ENCODE measurements at places on chromosomes 12 and 14.

- DNase-seq: no peak
These were observed 148.3 kb downstream of the PTCSC3 start for GRCh38 chr14:36028218-36028617.

GRCh38 chr14:53336729-53337128 lies 183.6 kb upstream of the DDHD1 start:
- no peak for DNase-seq

DNA sequence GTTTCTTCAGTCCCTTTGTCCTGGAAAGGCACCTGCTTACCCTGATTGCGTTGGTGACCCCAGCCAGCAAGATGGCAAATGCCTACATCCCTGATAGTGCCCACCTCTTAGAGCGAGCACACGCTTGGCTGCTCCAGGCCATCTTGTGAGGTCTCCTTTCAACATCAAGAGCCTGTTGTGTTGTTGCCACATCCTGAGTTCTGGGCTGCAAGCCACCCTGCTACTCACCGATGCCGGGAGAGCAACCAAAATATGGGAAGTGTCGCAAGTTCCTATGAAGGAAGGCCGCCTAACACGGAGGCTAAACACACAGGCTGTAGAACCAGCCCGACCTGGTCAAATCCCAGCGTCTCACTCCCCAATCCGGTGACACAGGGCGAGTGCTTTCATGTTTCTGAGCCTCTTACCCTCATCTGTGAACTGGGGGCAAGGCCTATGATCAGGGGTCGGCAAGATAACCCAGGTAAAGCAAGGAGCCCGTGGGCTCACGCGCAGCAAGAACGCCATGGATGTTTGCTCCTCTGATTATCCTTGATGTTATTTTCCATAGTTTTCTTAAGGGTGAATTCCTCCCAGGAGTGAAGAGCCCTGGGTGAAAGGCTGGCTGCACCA lies 98.4 kb downstream of the LGMN start:
- DNase-seq: no peak

- no peak for DNase-seq
These were observed 2.4 kb downstream of the ATF7 start for GRCh38 chr12:53623548-53624385.

GRCh38 chr12:78177298-78177697 lies 346.6 kb downstream of the NAV3 start:
- DNase-seq: no peak

DNA sequence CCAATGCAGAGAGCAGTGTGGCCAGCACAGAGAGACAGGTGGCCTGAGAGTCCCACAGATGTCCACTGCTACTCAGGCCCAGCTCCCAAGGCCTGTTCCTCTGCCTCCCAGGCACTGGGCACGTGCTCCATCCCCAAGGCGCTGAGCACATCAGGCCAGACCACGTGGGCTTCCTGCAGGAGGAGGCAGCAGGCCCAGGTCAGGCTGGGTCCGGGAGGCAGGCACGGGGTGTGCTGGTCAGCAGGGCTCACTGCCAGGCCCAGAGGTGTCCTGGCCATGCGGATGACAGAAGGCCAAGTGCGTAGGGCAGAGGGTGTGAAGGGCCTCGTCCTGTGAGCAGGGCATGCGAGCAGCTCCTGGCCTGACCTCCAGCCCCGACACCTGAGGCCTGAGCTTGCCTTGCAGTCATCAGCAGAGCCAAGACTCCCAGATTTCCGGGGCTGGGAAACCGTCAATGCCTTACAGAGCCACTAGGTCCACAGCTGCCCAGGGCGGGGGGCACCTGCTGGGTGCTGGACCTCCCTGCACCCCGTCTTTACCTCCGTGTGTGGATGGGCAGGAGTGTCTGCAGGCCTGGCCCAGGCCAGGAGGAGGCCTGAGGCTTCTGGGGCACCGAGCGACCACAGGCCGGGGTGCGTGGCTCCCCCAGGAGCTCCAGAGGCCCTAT lies 14.9 kb downstream of the TRMT61A start:
- DNase-seq: no peak

DNA sequence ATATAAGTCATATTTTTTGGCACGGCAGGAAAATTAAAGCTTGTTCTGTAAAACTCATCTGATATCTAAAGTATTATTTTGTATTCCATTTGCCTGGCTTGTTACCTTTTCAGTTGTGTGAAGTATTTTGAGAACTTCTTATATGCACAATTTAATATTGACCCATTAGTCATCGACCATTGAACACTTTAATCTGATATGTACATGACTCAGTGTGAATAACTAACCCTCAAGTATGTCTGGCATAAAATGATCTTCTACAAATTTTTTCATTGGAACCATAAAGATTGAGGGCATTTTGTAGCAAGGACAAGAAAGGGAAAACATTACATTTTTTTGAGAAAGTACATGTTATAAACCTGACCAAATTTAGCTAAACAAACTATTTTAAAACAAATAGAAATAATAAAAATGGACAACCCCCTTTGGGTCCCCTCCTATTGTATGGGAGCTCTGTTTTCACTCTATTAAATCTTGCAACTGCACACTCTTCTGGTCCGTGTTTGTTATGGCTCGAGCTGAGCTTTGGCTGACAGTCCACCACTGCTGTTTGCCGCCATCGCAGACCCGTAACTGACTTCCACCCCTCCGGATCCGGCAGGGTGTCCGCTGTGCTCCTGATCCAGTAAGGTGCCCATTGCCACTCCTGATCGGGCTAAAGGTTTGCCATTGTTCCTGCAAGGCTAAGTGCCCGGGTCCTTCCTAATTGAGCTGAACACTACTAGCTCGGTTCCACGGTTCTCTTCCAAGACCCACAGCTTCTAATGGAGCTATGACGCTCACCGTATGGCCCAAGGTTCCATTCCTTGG lies 118.8 kb downstream of the SLC6A15 start:
- no peak for DNase-seq

GRCh38 chr12:53320352-53321195 lies 836 bp downstream of the AAAS start:
- DNase-seq: no peak

DNA sequence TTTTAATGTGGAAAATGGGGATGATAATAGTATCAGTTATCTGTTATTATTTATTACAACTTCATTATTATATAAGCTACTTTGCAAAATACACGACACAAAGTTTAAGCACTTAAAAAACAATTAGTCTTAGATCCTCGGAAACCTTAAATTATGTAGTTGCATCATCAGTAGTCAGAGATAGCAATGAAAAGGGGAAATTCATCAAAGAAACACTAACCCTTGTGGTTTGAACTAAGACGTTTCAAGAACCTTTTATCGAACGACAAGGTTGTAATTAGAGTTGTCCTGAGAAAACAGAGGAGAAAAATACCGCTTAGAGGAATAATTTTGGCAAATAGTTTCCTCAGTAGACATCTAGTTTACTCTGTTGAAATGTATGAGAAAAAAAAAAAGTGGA lies 198.5 kb downstream of the PTPRO start:
- no peak for DNase-seq

GRCh38 chr12:61308220-61308619 lies 952.0 kb upstream of the USP15 start:
- no peak for DNase-seq

- no peak for DNase-seq
These were observed 9.8 kb downstream of the DLK1 start for GRCh38 chr14:100736269-100737180.

- no peak for DNase-seq
These were observed 8.5 kb upstream of the PRKAB1 start for GRCh38 chr12:119659289-119659897.

DNA sequence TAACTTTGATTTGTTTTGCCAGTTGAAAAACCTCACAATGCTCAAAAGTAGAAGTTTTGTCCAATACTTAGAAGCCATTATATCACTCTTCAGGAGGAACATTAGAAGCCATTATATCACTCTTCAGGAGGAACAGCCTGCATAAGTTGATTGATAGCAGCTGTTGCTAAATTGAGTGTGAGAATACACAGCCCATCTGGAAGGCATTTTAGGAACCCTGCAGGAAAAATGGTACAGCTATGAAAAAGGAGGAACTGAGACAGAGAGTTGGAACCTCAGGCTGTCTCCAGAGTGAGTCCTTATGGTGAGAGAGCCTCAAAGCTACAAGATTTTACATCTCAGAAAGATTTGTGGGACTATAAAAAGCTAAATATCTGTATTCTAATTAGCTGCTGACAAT lies 207.0 kb downstream of the MYRFL start:
- DNase-seq: no peak

DNA sequence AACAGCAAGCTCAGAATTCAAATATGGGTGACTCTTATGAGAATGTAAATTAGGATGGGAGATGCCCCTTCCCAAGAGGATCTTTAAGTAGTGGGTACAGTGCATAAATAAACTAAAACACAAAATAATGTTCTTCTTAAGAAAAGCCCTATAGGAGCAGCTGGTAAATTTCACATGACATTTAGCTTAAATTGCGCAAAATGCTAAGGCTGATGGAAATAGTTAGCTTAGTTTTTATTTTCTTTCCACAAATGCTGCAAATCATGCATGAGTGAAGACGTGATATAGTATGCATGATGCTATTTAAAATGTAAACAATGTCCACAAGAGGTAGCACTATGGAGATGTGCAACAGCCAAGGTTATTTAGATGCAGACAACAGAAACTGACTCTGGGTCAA lies 328.1 kb downstream of the ATP23 start:
- no peak for DNase-seq

DNA sequence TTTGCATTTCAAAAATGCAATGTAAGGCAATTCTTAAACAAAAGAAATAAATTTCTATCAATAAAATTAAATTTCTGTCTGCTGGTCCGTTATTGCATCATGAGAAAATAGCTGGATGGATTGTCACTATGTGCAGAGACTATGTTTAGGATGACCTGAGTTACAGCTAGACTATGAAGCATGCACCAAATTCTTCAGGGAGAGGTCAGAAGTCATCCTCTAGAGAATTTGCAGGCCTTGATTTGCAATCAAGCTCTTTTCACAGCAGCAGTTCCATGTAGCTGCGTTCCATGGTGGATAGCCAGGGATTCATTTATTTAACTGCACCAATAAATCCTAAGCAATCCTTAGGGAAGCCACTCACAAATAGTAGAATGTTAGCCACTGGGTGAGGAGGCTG lies 253.7 kb downstream of the MSRB3 start:
- DNase-seq: no peak

- DNase-seq: no peak
These were observed 2.1 kb upstream of the EIF4B start for GRCh38 chr12:53004178-53004577.

- DNase-seq: no peak
These were observed 27.0 kb downstream of the MAP3K9 start for GRCh38 chr14:70782361-70782760.

- DNase-seq: no peak
These were observed 439.4 kb downstream of the PCNX1 start for GRCh38 chr14:71346685-71347084.

DNA sequence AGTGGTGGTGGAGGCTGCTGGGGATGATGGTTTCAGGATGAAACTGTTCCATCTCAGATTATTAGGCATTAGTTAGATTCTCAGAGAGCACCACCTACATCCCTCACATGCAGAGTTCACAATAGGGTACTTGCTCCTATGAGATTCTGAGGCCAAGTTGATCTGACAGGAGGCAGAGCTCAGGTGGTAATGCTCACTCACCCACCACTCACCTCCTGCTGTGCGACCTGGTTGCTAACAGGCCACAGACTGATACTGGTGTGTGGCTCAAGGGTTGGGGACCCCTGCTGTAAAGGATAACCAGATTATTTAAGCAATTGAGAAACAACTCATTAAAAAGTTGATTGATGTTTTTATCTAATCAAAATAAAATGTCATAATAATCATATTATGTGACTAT lies 248.5 kb downstream of the RERGL start:
- DNase-seq: no peak

GRCh38 chr12:124524231-124524925 lies 43.0 kb downstream of the NCOR2 start:
- DNase-seq: no peak

DNA sequence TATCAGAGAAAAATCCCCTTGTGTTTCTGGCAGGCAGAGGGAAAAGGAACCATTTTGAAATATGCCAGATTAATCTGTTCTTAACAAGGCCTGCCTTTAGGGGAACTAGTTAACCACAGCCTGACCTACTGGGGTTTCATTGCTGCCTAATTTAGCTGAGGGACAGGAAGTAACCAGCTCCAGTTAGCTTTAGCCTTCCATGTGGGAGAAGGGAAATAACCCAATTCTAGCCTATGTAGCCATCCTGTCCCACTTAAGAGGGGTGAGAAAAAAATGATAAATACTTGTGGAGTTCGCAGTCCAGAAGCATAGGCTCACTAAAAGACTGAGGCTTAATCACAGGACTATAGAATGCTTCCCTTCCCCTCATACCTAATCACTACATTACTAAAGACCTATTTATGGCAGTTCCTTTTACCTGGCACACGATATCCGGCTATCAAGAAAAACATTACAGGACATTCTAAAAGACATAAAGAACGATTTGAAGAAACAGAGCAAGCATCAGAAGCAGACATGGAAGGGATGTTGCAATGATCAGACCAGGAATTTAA lies 22.8 kb downstream of the COX8C start:
- DNase-seq: no peak

DNA sequence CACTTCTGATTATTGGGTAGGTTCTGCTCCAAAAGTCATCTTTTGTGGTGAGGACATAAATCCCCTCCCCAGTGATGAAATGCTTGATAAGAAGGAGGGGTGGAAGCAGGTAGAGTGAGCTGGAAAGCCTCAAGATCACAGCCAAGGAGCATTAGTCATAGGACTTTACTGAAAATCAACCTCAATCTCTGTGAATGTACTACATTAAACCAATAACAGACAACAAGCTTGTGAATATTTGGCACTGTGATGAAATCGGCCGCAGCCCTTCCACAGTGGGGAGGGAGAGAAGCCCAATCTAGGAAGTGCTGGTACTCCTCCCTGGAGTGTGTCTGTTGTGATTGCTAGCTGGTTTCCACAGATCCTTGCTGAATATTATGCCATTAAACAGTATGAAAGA lies 41.2 kb upstream of the PTCSC3 start:
- no peak for DNase-seq

- no peak for DNase-seq
These were observed 6.8 kb downstream of the TMCC3 start for GRCh38 chr12:94643606-94644005.

DNA sequence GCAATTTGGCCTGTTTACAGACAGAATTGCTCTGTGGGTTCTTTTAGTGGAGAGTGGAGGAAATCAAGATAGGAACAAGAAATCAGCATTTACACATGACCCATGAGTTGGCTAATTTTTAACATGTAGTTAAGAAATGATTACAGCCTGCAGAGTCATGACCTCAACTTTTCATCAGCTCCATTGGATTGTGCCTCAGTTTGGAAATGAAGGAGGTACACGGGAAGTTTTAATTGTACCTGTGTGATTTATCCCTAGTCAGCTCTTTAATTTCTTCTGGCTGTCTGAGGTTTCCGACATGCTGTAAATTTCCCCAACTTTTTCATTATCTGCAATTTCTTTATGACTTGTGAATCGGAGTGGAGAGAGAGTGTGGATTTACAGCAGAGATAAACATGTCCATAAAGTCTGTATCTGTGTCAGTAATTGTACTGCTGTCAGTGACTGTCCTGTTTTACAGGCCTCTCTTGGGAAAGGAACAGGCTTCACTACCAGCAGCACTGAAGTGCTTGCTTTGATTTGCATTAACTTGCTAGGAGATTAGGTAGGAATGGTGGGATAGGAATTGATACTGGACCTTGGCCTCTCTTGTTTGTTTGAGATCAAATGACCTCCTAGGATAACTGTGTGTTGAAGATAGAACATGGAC lies 49.2 kb downstream of the LIN52 start:
- no peak for DNase-seq

Measured in activated CD4-positive, CD25-positive, alpha-beta regulatory T cell (primary cell).